ENCODE measurements at places on chromosomes 7 and 10.

DNA sequence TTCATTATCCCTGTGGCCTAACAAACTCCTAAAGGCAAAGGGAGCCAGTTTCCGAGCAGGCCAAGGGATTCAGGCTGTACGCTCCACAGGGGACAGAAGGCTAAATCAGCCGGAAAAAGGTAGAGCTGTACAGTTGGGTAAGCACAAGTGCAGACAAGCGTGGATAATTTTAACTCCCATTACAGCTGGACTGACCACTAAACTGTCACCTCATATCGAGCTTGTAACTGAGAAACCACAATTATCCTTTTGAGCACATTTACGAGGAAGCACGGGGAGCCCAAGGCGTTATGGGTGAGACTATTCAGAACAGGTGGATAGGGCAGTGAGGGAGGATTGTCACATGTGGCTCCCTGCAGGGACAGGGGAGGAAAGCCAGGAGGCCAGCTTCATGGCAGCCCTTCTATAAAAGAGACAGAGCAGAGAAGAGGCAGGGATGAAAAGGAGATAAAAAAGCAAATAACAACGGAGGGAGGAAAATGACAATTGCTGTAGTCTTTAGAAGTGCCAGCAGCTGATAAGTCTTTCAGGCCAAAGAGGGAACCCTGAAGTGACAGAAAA is 288.0 kb downstream of the FGFR2 start:
- no peak for DNase-seq

DNA sequence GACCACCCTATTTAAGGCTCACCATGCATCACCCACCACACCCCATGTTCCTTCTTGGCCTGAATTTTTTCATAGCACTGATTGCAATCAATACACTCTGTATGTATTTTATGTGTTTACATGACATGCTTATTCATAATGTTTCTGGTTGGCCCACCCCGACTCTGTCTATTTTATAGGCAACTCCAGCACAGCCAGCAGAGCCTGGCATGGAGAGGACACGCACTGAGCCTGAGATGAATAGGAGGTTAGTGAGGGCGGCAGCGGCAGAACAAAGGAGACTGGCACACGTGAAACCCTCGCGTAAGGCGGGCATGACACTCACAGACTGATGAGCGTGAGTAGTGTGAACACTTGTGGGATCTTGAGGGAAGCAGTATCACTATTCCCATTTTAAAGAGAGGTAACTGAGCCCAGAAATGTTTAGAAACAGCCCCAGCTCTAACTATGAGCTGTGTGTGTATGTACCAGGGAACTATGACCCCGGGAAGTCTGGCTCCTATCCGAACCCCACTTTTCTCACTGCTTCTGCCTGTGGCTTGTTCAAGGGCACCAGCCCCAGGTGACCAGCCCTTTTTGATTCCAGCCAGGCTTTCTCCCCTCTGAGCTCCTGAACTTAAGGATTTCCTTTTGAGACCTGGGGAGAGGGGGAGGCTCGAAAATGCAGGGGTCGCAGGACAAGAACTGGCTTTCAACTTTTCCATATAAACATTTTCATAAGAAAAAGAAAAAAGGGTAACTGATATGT is 113.3 kb downstream of the ARHGAP22 start:
- no peak for DNase-seq

DNA sequence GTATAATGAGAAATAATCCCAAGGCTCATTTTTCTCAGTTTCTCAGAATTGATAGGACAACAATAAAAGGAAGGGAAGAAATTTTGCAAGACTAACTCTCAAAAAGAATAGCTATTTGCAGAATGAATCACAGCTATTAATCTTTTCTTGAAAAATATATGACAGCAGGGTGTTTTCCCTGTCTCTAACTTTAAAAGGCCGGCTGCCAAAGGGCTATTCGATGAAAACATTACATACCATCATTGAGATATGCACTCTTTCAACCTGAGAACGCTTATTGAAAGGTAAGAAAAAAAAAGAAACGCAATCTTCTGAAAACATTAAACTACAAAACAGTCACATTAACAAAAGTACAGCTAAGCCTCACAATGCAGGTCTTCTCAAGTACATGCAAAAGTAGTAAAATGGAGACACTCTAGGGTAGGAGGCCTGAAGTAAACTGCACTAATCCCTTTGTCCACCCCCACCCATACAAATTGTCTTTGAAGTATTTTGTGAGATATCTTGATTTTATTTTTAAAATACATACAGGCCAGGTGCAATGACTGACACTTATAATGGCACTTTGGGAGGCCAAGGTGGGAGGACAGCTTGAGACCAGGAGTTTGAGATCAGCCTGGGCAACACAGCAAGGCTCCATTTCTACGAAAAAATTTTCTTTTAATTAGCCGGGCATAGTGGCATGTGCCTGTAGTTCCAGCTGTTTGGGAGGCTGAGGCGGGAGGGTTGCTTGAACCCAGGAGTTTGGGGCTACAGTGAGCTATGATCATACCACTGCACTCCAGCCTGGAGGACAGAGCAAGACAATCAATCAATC is 83.0 kb downstream of the PARD3 start:
- DNase-seq = no peak

DNA sequence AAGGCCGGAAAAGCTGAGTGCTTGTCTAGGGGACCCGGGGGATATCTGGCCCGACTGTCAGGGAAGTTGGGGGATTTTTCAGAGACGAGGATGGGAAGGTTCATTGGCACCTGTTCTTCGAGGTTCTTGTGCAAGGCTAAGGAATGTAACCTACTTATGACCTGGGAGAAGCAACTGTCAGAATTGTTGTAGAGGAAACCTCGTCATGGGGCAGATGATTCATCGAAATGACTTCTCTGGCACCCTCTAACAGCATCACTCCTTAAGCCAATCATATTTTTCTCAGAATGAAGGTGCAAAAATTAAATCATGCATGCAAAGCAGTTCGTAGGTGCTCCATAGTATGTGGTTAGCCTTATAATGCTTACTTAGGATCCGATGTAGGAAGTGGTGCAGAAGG is 58.6 kb downstream of the PLXDC2 start:
- no peak for DNase-seq

GRCh38 chr7:4824120-4824775 is 37.6 kb downstream of the PAPOLB start:
- DNase-seq = no peak

- no peak for DNase-seq
Observed at GRCh38 chr7:2792856-2793487, 51.1 kb downstream of the GNA12 start.

DNA sequence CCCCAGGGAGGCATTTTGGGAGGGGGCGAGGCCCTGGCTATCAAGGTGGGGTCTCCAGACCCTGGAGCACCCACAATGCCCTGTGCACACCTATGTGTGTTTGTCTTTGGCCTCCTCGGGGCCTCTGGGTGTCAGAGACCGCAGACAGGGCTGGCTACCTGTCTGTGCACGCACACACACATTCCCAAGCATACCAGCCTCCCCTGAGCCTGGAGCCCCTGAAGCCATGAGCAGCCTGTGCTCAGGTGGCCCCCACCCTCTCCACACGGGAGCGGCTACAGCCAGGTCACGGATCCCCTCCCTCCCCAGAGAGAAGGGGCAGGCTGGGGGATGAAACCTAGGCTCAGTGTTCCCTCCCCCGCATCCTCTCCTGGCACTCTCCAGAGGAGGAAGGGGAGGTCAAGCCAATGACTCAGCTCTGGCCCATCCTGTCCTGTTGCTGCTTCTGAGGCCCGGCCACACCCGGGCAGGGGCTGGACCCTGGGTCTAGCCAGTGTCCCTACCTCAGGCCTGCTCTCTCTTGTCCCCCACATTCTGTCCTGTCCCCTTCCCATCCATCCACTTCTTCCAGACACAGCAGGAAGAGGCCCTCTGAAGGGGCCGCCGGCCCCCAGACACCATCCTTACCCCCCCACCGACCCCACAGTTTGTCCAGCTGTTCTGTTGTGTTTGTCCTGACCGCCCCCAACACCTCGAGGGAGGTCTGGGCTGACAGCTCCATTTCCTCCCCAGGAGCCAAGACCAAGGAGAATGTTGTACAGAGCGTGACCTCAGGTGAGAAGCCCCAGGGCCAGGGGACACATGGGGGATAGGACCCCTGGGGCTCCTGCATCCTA is 720 bp downstream of the SNCG start:
- DNase-seq = no peak

DNA sequence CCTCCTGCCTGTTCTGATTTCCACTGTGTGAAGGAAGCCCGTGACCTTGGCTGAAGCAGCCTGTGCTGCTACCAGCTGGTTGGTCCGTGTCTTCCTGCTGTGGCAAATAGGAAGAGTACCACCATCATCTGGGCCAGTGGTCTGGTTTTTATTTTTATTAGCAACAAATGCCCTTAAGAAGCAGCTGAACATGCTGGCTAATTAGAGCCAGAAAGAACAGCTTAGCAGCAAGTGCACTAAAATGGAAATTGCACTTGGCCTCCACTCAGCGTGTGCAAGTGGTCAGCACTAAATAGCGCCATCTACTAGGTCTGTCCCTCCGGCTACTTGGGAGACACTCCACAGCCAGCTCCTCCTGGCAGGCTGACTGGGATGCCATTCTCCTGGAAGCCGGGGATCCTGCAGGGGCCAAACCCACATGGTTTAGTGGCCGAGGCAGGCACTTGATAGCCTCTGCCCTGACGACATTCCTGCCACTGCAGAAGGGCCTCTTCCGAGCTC is 690.3 kb upstream of the FOXK1 start:
- DNase-seq = no peak

DNA sequence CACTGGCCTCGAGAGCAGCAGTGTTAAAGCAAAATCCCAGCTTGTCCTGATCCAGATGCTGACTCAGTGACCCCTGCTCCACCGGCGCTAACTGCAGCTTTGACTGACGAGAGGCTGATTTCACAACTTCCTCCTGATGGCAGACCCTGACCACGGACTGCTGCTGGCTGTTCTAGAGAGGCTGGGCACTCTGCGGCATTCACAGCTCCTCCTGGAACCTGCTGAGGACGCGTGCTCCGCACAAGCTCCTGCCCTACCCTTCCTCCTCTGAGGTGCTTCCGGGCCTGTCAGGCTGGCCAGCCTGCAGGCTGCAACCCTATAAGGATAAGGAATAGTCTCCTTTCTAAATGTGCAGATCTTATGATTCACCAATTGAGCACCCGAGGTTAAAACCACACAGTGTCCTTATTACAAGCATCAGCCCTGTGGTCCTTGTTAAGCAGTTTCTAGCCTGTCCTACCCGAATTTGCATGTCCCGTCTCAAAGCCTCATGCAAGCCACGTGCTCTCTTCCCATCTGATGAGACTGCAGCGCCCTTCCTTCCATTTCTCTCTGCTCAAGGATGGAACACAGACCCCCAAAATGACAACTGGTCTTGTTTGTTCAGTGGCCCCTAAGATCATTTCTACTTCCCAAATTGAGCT is 35.5 kb upstream of the NCAPG2 start:
- DNase-seq = no peak

GRCh38 chr7:135206941-135207391 is 4.4 kb downstream of the WDR91 start:
- no peak for DNase-seq

Data from stimulated activated CD4-positive, alpha-beta T cell treated with anti-CD3 and anti-CD28 coated beads, TNF-alpha, amount 100 ng/mL, for 24 hours (primary cell).